ENCODE measurements at places on chromosomes 7 and 10. TPM values are rescaled to one million over a fixed set of nuclear protein-coding genes. Genes with fewer than 3 reads are reported as not detected.

ARHGEF35 gene
- polyA plus RNA-seq, result 12.2 TPM

CLDN12 gene
- polyA plus RNA-seq, result 62.5 TPM

EN2 gene
- polyA plus RNA-seq, result 0.09 TPM

LIPJ gene
- polyA plus RNA-seq, result 0.08 TPM

SLC16A9 gene
- 2.8 TPM for polyA plus RNA-seq

EBF3 gene
- polyA plus RNA-seq, result not detected

COL13A1 gene
- polyA plus RNA-seq, result 0.89 TPM

TUBB8 gene
- 0.10 TPM for polyA plus RNA-seq

ZNF804B gene
- polyA plus RNA-seq, result not detected

FKBP6 gene
- polyA plus RNA-seq, result not detected

MYL7 gene
- 2.9 TPM for polyA plus RNA-seq

CDC14C gene
- not detected for polyA plus RNA-seq

GRB10 gene
- 4.4 TPM for polyA plus RNA-seq

COL1A2 gene
- 0.16 TPM for polyA plus RNA-seq

MRLN gene
- not detected for polyA plus RNA-seq

GRCh38 chr10:30422981-30423654, 10.9 kb upstream of the MAP3K8 start:
- DNase-seq, result no peak

GRCh38 chr7:117427258-117427701, at the start of gene ASZ1:
Gene ASZ1, minus strand, starts transcription at chr7:117427493. Its CDS starts 33 bp downstream, at chr7:117427460.
- no peak for DNase-seq

DNA sequence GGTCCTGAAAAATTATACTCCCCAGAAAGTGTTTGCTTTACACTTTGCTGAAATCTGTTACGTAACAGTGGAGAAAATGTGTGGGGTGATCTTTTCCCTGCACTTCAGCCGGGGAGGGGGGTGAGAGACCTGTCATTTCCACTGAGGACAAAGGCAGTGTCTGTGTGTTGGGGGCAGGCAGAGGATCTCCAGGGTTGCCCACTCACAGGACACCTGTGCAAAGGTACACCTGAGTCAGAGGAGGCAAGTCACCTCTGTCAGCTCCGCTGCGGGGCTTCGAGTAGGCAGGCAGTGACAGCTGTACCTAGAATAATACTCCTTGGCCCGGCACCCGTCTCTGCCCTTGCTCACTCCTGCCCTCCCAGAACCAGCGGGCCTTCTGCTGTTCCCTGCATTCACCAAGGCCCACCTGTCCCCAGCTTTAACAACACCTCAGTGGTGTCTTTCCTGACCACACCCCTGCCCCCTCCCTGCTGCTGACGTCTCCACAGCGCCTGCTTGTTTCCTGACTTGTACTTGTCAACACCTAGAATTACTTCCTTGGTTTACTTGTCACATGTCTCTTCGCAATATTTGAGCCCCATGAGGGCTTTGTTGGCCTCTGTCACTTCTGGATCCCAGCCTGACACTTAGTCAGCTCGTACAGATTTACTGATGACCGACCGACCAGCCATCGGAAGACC, 159.2 kb downstream of the NEURL1 start:
- DNase-seq, result no peak

DNA sequence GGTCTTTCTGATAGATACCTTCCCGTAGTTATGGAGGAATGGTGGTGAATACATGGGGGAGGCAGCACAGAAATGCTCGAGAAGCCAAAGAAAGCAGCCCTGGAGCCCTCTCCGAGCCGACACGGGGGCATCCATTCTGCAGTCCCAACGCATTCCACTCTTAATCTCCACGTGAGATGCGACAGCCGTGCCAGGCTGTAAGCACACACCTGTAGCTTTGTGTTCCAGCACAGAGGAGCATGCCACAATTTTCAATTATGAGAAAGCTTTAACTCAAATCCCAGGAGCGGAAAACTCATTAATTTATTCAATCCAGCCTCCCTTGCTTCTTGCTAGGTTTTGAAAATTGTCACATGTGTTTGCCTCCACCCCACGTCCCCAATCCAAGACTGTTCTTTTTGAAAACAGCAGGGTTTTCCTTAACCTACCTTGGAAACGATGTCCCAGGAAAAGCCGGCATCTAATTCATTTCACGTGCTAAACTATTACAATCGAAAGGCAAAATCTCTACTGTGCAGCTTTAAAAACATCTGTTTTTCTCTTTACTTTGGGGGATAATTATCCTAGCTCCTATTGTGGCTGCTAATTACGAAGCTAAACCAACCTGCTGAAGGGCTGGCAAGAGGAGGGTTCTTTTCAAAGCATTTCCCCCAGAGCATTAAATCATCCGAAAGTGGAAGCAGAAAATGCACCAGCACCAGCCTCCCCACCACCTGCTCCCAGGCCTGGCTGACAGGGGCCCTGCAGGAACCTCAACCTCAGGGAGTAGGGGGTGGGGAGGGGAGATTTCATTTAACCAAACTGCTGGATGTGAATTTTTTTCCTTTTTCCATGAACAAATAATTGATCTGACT, 56.0 kb upstream of the CHST15 start:
- no peak for DNase-seq

DNA sequence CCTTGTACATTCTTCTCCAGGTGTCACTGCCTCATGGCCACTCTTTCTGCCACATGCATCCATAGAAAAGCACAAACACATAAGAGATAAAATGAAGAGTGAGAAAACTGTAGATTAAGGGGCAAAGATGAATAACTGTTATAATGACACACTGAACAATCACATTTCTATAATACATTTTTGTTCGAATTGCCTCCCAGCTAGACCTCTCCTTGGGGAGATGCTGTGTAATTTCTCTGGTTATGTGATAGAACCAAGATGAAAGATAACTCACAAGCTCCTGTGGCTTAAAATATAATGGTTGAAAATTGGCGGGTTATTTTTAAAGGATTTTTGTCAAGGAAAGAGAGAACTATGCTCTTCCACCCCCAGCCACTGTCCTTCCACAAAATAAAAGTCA, 60.2 kb upstream of the STEAP1 start:
- DNase-seq, result no peak

DNA sequence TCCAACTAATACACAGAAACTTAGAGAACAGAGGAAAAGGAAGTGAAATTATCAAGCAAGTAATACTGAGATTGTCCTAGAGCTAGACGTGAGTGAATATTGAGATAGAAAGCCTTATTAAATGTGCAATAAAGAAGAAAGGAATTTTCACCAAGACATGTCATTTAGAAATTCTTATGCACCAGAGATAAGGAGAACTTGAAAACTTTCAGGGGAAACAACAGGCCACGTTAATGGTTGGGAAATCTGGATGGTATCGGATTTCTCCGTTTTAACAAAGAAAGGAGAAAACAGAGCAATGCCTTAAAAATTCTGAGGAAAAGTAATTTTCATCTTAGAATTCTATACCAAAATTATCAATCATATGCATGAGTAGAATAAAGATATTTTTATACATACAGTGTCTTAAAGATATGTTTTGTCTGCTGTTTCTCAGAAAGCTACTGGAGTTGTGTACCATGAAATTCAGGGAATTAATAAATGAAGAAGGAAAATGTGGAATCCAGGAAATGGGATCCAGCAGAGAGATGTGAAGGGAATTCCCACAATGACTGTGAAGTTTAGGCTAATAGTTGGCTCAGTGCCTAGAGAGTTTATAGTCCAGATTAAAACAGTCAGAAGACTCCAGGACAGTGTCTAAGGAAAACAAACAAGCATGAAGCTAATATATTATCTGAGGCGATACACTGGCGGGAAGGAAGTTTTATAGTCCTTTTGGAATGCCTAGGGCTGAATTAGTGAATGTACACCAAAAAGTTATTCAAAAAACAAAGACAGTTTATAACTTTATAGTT, 159.5 kb downstream of the PPP1R9A start:
- DNase-seq, result no peak

DNA sequence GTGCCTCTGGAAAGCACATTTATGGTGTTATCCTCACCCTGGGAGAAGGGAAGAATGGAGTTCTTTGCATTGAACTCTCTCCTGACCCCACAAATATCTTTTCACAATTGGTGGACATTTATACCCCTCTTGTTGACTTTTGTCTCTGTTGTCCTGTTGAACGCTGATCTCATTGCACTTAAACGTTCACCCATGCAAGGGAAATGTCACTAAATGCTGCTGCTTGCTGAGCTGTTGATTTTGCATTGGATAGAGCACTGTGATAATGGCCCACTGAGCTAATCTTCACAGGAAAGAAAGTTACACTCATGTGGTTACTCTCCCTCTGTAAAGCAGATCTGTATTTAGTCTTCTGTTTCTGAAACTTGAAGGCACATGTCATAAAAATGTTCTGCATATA, 133.4 kb downstream of the FZD1 start:
- DNase-seq, result no peak

- DNase-seq, result no peak
These were observed at the start of gene MKX for GRCh38 chr10:27745732-27746396. Gene MKX, minus strand, starts transcription at chr10:27745819. Its CDS starts 2,404 bp downstream, at chr10:27743415.

- peak; percentile 90 for DNase-seq
These were observed 130.0 kb upstream of the BTBD16 start for GRCh38 chr10:122140941-122141623.

GRCh38 chr7:104264285-104264684, 56.5 kb upstream of the ORC5 start:
- DNase-seq, result no peak

DNA sequence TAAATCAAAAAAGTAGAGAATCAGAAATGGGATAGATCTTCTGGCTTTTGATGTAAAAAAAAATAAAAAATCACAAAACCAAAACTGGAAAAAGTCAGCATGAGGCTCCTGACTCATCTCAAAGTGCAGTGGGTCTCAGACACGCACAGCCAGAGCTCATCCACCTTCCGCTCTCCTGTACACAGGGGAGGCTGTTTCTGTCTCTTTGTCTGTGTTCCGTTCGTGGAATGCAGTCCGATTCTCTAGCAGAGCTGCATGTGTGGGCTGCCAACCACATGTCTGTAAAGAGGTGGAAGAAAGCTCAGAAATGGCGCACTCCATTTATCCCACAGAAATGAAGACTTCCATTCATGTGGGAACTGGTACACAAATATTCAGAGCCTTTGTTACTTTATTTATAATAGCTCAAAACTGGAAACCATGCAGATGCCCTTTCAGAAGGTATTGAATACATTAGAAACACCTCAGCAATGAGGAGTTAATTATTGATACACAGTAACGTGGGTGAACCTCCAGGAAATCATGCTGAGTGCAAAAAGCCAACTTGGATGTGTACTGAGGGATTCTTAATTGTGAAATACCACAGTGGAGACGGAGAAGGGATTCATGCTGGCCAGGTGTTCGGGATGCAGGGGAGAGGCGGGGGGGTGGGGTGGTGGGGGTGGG, 123.3 kb downstream of the TRRAP start:
- no peak for DNase-seq

GRCh38 chr10:49356181-49356580, 39.7 kb downstream of the DRGX start:
- DNase-seq, result no peak

DNA sequence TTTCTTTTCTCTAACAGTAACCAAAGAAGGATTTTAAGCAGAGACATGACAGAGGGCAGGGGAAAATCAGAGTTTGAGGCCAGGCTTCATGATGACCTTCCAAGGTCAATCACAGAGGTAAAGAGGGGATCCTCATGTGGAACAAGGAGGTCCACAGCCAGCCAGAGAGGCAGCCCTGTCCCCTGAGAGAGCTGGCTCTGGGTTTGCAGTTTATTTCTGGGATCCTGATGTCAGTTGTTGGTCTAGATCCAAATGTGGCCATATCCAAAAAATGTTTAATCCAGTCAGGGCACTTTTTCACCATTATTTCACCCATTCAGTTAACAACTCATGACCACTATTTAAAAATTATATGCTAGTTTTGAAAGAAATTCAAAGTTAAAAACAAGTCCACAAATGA, 45.6 kb downstream of the GPR141 start:
- DNase-seq, result no peak

DNA sequence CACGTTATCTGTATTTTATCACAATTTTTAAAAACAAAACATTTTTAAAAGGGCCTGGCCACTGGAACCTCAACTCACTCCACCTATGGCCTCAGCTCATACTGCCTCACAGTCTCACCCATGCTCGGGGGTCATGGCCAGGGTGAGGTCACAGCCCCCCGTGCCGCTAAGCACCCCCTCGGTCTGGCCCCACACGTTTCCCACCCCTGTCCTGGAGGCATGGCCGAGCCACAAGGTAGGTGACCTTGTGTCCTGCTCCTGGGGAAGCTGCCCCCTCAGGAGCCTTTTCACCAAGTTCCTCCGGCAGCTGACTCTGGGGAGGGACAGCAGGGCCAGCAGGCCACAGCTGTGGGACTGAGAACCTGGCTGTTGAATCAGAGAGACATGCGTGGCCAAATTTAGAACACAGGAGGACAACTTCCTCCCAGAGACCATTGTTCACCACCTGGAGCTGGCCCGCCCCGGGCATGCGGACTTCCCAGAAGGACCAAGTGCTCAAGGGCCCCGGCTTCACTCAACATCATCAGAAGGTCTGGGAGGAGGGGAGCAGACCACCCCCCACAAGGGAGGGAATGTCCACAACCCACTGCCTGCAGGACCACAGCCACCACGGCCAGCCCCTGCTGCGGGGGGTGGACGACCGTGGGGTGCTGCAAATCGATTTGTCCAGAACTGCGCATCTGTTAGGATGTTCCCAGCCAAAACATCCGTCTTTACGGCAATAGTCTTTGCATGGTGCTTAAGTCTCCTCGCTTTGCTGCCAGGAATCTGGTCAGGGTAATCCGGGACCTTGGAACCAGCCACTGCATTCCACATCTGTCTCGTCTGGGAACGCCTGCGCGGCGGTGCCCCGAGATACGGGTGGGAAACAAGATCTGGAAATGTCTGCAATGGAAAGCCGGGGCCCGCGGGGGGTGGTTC, 48.6 kb upstream of the PDGFA start:
- DNase-seq, result no peak

DNA sequence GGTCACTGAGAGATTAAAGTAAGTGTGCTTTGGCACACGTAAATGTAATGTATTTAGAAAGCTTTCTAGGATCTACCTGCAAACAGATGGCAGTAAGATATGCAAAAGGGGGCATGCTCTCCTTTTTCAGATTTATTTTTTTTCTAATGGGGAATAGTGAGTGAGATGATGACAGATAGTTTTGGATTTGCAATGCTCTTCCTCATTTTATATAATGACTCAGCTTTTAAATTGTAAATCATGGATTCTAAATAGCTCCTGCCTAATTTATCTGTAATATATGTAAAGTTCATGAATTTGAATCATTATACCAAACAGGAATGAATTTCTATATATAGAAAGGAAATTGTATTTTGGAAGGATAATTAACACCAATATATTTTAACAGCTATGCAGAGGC, 961.6 kb upstream of the LRRTM3 start:
- DNase-seq, result no peak

GRCh38 chr7:367351-367901, 77.5 kb downstream of the FOXL3 start:
- no peak for DNase-seq

- DNase-seq, result no peak
These were observed 300.5 kb downstream of the HGF start for GRCh38 chr7:81469153-81469868.

DNA sequence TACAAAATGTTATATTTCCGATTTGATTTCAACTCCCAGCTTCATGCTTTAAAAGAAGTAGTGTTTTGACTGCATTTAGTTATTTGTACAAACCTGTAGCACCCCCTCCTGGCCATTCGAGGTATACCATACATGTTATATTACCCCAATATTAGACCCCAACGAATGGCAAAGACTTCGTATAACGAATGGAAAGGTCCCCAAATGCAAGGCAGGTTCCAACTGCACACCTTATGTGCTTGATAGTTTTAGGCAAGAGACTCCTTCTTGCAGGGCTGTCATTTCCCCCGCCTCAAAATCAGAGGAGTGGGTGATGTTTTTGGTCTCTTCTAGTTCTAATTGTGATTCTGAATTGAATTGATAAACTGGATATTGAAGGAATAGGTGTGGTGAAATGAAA, 101.1 kb upstream of the TARP start:
- DNase-seq, result no peak
